ENCODE measurements at places on chromosomes 3 and 15.

GRCh38 chr15:64909546-64909945 lies 2.2 kb upstream of the ANKDD1A start:
- DNase-seq: no peak

DNA sequence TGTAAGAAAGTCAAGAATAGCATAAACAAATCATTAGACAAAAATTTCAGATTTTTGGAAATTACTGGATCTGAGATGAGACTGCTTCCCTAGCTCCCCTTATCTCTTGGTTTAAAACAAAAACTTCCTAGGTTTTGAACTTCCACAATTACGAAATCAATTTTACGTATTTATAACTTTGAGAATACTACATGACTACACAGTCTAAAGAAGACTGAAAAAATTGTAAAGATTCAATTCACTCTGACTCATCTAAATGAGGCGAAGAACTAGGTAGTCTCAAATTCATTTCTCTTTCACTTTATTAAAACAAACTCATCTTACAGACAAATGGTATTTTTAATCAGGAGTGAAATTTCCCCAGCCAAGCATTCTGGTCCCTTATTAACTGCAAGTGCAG lies 10.3 kb downstream of the CCDC54 start:
- DNase-seq: no peak

DNA sequence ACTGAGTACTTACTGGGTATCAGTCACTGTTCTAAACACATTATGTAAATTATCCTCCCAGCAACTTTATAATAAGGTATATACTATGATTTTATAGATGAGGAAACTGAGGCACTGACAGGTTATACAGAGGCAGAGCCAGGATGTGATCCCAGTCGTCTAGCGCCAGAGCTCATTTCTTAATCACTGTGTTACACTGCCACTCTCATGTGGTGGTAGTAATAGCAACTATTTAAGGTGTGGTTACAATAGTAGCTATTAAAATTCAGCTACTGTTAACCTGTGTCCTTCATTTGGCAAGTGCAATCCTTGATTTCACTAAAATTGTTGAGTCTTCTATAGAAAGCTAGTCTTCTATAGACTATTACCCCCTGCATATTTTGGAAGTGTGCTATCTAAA lies 43.1 kb upstream of the TRPC1 start:
- DNase-seq: no peak

DNA sequence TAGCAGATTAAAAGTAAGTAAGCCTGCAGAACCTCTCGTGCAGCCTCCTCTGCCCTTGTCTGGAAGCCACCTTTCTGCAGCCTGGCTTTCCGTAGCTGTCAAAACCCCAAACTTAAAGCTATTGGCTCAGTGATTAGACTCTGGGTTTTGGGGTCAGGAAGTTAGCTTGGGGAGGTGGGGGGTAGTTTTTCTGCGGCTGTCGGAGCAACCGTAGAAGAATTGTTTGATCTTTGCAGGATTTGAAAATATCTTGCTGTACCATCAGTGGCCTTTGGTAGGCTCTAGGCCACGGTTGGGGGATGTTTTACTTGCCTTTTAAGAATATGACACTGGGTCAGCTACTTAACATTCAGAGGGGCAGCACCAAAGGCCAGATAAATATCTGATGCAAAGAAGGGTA lies 88.4 kb upstream of the RASGRP1 start:
- peak; percentile 27 for DNase-seq

- DNase-seq: no peak
Observed at GRCh38 chr3:175608356-175608755, 749.2 kb downstream of the NAALADL2 start.

DNA sequence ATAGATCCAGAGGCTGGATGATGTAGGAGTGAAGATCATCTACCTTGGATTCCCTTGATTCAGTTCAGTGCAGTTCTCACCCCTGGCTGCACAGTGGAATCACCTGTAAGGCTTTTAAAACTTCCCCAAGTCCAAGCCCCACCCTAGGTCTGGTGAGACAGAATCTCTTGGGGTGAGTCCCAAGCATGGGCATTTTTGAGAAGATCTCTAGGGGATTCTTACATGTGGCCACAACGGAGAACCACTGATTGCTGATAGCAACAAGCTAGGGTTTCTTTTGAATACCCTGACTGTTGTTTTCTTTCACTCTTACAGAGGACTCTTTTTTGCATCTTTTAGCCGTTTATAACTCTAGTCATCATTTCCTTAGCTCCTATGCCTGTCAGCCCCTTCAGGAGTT lies 204.9 kb upstream of the RASGRP1 start:
- no peak for DNase-seq

- no peak for DNase-seq
Observed at GRCh38 chr15:48674876-48675275, 29.4 kb upstream of the FBN1 start.

DNA sequence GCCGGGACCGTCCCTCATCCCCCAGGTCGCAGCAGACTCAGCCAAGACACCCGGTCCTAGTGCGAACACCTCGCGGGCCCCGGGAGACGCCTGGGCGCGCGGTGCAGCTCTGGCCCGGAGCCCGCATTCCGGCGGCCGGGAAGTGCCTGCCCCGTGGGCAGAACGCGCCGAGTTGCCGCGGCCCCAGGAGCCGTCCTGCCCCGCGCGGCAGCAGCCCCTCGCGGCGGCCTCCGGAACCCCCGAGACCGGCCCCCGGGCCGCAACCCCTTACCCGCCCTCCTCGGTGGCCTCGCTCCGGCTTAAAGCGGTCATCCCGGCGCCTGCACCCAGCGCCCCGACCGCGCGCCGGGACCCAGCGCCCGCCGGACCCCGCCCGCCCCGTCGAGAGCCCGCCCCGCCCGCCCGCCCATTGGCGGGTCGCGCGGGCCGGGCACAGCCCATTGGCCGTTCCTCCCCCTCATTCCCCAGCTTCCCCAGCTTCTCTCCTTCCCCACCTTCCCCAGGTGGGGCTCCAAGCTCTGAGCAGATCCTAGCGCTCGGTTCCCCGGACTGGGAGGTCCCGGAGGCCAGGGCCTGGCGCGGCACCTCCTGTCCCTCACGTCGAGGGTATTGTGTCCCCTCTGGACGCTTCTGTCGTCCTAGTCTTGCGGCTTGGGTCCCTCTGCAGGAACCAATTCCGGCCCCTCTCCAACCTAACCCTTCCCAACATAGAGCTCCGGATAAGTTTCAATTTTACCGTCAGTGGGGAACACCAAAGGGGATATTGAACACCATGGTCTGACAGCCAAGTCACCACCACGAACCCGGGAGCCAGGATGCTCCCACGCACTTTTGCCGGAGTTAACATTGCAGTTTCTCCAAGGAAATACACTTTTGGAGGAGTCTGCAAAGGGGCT lies at the start of gene GRAMD2A:
Gene GRAMD2A, minus strand, starts transcription at position 328 of the 896 bp plus-strand sequence.
- peak; percentile 43 for DNase-seq

DNA sequence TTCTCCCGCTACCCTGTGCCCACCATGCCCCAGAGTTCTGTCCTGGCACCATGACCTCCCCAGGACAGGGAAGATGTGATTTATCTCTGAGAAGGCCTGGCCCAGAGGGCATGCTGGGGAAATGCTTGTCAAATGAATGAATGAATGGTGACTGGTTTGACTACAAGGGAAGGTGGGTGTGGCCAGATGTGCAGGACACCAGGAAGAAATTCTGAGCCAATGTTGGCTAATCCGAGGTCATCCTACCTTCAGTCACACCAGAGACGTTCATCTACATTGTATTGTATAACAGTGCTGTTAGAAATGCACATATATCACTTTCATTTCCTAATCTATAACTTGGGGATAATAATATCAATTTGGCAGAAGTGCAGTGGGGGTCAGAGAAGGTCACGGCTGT lies 138.4 kb downstream of the FAM43A start:
- DNase-seq: no peak

GRCh38 chr3:167884481-167884880 lies 149.0 kb downstream of the SERPINI1 start:
- DNase-seq: no peak

GRCh38 chr15:70390723-70391122 lies 293.0 kb upstream of the TLE3 start:
- no peak for DNase-seq

DNA sequence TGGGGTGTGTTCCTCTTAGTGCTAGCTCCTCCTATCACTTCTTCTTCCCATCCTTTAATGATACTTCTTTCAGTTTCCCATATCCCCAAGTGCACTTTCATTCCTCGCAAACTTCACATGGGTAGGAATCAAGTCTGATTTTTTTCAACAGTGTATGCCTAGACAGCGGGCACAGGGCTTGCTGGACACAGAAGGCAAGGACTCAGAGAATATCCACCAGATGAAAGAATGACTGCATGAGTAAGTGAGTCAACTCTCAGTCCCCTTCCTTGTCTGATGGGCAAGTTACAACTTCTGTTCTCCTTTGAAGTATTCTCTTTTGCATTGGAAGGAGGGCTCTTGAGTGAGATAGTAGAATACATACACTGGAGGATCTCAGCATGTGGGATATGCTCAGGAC lies 3.1 kb upstream of the SQOR start:
- DNase-seq: no peak

DNA sequence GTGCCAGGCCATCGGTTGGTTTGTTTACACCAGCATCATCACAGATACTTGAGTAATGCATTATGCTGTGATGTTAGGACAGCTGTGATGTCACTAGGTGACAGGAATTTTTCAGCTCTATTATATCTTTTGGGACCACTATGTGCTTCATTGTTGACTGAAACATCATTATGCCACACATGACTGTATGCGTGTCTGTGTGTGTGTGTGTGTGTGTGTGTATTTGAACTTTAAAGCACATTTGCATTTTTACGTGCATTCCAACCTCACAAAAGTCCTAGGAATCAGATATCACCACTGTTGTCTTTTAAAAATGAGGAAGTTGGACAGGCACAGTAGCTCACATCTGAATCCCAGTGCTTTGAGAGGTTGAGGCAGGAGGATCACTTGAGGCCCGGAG lies 223.0 kb downstream of the TBL1XR1 start:
- DNase-seq: no peak

DNA sequence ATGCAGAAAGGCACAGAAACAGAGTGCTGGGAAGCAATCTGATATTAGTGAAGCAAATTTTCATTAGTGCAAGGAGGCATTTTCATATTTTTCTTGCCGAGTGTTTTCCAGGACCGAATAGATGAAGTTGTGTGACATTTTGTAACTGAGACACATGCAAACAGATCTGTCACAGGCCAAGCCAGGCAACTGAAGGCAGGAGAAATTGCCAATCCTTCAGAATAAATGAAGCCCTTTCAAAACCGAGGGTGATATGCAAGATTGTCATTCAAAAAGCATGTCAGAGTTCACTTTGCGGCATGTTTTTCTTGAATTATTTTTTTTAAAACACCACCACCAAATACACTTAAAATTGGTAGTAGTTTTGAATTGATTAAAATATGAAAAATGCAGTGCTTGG lies 6.2 kb downstream of the LMOD3 start:
- no peak for DNase-seq

- no peak for DNase-seq
Observed at GRCh38 chr3:122562923-122563716, 980 bp downstream of the PARP9 start.

DNA sequence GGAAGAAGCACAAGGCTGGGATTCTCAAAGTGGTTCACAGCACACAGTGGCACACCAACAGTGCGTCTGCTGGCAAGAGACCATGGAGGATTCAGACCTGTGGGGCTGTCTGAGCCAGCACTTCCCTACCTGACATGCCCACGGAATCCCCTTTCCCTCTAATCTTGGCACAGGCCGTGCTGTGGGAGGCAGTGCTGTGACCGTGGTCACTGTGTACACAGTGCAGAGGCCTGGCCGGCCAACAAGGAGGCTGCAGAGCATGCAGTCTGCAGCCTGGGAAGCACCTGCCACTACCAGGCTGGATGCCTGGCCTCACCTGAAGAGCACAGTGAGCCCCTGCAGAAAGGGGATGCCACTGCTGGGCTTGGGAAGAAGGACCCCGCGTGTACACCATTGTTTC lies 301.0 kb upstream of the LYSMD4 start:
- DNase-seq: no peak

DNA sequence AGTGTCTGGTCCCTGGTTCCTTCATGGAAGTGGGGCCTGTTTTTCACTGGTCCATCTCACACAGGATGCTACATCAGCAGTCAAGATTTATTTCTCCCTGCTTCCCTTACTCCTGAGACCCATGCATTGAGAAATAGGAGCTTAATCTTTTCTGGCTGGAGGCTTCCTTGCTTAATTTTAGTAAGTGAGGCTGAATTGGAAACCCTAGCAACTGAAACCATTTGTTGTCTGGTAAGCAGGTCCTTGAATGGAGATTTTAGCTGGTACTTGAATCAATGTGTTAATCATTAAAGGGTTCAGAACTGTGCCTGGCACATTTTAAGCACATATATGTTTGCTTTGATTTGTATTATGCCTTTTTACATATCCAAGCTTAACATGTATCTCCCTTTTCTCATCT lies 20.2 kb upstream of the MEF2A start:
- no peak for DNase-seq

- DNase-seq: no peak
Observed at GRCh38 chr15:62883938-62884479, 158.5 kb upstream of the TPM1 start.

- DNase-seq: no peak
Observed at GRCh38 chr3:18062657-18063025, 320.2 kb upstream of the TBC1D5 start.

DNA sequence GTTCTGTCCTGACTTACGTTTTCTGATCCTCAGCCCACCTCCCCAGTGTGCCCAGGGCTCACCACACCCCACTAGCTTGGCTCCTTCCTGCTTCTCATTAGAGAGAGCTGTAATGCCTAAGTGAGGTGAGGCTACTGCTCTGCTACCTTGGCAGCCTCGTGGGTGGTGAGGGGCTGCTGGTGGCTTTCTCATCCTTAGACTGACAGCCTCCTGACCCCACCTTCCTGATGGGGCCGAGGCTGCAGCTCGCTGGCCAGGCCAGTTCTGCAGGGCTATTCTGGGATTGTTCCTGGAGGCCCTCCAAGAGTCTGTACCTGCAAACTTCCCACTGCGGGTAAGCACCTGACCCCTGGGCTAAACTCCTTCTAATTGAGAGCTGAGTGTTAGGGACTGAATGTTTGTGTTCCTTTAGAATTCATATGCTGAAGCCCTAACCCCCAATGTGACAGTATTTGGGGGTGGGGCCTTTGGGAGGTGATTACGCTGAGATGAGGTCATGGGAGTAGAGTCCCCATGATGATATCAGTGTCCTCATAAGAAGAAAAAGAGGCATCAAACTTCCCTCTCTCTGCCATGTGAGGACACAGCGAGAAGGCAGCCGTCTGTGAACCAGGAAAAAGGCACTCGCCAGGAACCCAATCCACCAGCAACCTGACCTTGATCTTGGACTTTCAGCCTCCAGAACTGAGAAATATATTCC lies 38.1 kb upstream of the IQSEC1 start:
- DNase-seq: no peak

GRCh38 chr3:165613014-165613413 lies 224.2 kb downstream of the BCHE start:
- DNase-seq: no peak

- DNase-seq: no peak
Observed at GRCh38 chr3:139797724-139798343, 120.1 kb upstream of the NMNAT3 start.
